SJCRH30 (cell line): ENCODE measurements at places on chromosomes 5 and 9.
A peak's percentile ranks its signal among the peaks of the same experiment; 100 is the strongest.

DNA sequence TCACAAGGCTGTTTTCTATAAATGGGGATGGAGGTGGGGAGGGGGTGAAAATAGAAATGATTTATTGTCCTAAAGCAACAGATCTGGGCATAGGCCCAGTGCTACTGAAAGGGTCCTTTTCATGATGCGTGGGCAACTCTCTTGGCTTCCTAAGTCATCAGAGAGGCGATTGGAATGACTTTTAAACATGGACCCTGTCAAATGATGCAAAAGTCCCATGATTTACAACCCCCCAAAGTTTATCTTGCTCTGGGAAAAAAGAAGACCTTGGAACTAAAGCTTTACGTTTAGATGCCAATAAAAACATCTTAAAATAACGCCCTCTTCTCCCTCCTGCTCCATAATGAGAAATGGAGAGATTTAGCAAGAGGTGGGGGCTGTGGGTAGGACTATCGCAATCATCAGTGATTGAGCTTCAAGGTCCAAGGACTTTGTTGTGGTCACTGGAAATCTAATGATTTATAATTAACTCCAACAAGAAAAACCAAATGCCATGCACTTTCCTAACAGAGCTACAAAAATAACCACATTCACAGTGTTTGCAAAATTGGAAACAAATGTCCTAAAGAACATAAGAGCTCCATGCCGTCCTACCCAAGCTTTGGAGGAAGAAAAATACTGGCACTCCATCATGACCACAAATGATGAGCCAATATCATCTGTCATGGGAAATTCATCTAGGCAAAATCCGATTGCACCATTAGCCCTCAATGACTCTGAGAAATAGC is 167.5 kb upstream of the CLINT1 start:
- no peak overlapping the region for H3K4me3 ChIP-seq
- H3K27ac ChIP-seq, result no peak overlapping the region
- DNase-seq, result no peak
- no peaks in the 10 kb centered on the region for H3K36me3 ChIP-seq

DNA sequence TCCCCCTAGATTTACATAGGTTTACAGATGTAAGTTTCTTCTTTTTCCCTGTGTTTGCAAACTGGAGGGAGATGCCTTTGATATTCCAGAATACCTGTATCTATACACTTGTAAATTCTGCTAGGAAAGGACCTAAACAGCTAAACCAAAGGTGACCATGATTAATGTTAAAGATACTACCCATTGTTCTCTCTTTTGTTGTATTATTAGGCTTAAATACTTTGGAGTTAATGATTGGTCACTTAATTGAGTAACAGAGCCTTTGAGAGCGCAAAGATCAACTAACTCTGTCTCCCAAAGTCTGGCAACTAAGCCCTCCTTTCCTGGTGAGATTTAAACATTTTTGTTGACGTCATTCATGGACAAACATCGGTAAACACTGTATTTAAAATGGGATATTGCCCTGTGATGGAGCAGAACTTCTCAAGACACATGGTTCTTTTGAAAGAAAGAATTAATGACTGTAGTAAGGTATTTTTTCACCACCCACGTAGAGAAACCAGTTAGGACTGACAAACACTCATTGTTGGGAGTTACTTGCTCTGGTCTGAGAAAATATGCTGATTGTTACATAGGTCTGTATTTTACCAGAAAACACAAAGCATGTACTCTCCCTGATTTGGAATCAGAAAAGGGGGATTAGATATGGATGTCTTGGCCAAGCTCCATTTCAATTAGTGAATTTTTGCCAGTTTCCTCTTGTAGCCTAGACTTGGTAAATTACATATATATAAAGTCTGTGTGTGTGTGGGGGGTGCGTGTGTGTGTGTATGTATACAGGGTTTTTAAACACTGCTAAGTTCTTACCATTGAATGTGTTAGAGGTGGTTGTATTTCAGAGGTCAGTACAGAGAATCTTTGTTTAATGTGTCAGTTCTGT is 4.6 kb downstream of the VCAN start:
- H3K4me1 ChIP-seq, result peaks cover 11% of the 10 kb centered on the region
- peak overlapping the region; percentile 88 for H3K27ac ChIP-seq
- DNase-seq, result peak; percentile 75
- H3K36me3 ChIP-seq, result peaks cover 8% of the 10 kb centered on the region
- H3K27me3 ChIP-seq, result no peaks in the 10 kb centered on the region

DNA sequence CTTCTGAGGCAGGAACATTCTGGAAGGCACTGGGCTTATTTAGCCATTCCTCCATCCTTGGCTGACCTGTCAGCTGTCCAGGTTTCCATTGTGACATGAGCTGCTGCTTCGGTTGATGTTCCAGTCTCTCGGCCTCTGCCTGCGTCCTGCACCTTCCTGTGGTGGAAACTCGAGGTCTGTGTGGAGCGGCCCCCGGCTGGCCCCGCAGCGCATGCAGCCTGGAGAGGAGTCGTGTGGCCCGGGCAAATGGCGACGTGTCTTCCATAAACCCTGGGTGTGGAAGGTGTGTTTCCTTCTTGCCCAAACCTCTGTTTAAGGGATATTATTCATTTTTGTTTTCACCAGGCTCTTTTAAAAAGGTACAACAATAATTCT is 36.5 kb upstream of the SLC9A3 start:
- no peak for DNase-seq
- no peaks in the 10 kb centered on the region for H3K4me1 ChIP-seq
- no peaks in the 10 kb centered on the region for H3K27me3 ChIP-seq
- no peak overlapping the region for H3K27ac ChIP-seq
- no peak overlapping the region for H3K4me3 ChIP-seq

DNA sequence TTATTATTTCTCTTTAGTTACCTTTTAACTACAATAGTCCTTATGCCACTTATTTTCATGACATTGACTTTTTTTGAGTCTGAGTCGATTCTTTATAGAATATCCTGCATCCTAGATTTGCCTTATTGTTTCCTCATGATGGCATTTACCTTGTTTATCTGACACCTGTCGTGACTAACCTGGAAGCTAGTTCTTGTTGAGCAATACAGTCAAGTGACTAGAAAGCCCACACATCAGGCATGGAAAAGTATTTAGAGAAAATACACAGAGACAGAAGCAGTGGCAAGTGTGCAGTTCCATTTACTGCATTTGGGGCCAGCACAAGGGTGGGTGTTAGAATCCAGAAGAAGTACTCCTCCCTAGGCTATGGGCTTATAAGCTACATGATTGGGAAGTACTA is 97.8 kb downstream of the ERMP1 start:
- H3K27ac ChIP-seq, result no peak overlapping the region
- DNase-seq, result no peak
- no peaks in the 10 kb centered on the region for H3K27me3 ChIP-seq
- H3K4me1 ChIP-seq, result no peaks in the 10 kb centered on the region

GRCh38 chr9:126515873-126516505 is 97.7 kb upstream of the LMX1B start:
- H3K36me3 ChIP-seq, result no peaks in the 10 kb centered on the region
- H3K4me3 ChIP-seq, result no peak overlapping the region
- no peak for DNase-seq
- H3K27ac ChIP-seq, result no peak overlapping the region

- H3K36me3 ChIP-seq, result no peaks in the 10 kb centered on the region
- no peak for DNase-seq
- no peak overlapping the region for H3K27ac ChIP-seq
- no peaks in the 10 kb centered on the region for H3K4me1 ChIP-seq
Measured at GRCh38 chr5:176743136-176743861, 67.1 kb upstream of the UNC5A start.

GRCh38 chr9:86040861-86041155 is 58.5 kb downstream of the GOLM1 start:
- no peaks in the 10 kb centered on the region for H3K27me3 ChIP-seq
- peaks cover 41% of the 10 kb centered on the region for H3K36me3 ChIP-seq
- no peak overlapping the region for H3K4me3 ChIP-seq
- peaks cover under 1% of the 10 kb centered on the region; the same call in 1 of the 2 replicates for H3K4me1 ChIP-seq
- no peak for DNase-seq
- H3K27ac ChIP-seq, result no peak overlapping the region

DNA sequence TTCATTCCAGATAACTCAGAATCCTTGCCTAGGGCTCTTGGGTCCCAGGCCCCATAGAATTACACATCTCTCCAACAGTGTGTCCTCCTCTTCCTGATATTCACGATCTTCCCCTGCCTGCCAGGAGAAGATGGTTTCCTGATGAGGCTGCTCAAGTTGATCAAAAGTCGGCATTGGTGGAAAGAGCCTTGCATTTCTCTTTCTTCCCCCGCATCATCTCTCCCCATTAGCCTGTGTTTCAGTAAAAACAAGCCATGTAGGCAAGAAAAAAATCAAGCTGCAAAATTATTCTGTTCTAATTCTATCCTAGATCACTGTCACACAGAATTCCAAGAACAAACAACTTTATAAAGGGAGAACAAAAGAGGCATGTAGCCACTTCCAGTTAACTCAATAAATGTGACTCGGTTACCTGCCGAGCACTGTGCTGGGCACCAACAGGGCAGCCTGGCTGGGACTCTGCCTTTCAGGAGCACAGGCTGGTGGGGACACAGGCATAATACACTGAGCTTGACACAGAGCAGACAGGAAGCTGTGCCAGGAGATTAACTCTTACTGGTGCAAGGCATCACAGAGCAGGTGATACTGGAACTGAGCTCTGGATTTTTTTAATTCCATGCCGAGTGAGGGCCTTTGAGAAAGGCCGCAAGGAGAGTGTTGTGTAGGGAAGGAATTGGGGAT is 25.6 kb downstream of the TMOD1 start:
- no peaks in the 10 kb centered on the region for H3K27me3 ChIP-seq
- H3K27ac ChIP-seq, result no peak overlapping the region
- H3K36me3 ChIP-seq, result no peaks in the 10 kb centered on the region
- DNase-seq, result no peak

DNA sequence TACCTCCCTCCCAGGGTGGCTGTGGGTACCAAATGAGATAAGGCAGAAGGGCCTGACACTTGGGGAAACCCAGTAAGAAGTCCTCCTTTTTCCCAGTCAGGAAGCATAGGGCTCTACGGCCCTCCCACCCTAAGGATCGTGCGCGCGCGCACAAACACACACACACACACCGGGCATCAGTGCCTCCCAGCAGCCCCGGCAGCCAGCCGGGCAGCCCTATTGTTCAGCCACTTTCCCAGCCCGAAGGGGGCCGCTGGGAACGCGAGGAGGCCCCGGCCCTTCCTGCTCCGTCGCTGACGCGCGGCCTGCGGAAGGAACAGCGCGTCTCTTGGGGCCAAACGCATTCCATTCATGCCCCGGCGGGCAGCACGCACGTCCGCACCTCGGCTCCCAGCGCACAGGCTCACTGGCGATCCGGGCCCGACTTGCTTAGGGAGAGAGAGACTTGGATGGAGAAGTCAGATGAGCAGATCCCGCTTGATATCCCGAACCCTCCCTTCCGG is 22.6 kb downstream of the DUSP1 start:
- no peak for DNase-seq
- 0 out of 2 replicates have a peak, but pooled peaks cover 3% of the 10 kb centered on the region for H3K27me3 ChIP-seq
- peaks cover 4% of the 10 kb centered on the region; the same call in 1 of the 2 replicates for H3K4me1 ChIP-seq
- H3K4me3 ChIP-seq, result no peak overlapping the region

GRCh38 chr9:69546265-69546664 is 125.9 kb downstream of the APBA1 start:
- peak; percentile 85 for DNase-seq
- H3K4me3 ChIP-seq, result no peak overlapping the region
- H3K4me1 ChIP-seq, result peaks cover 25% of the 10 kb centered on the region
- no peak overlapping the region for H3K27ac ChIP-seq
- no peaks in the 10 kb centered on the region for H3K36me3 ChIP-seq

DNA sequence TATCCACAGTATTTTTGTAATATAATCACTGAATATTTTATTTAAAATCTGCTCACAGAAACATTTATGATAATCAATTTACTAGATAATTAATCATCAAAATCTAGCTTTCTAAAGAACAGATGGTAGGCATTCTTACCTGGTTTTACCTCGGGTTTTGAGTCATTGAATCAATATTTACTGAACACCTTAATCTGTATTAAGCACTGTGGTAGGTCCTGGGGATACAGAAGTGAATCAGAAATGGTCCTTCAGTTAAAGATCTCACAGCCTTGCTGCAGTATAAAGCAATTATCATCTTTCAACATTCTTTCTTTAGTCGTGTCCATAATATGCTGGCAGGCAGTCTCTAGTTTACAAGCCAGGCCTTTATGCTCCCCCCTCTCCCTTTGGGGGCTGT is 2.0 kb upstream of the MEIKIN start:
- no peaks in the 10 kb centered on the region for H3K4me1 ChIP-seq
- no peaks in the 10 kb centered on the region for H3K36me3 ChIP-seq
- no peak for DNase-seq
- H3K4me3 ChIP-seq, result no peak overlapping the region

DNA sequence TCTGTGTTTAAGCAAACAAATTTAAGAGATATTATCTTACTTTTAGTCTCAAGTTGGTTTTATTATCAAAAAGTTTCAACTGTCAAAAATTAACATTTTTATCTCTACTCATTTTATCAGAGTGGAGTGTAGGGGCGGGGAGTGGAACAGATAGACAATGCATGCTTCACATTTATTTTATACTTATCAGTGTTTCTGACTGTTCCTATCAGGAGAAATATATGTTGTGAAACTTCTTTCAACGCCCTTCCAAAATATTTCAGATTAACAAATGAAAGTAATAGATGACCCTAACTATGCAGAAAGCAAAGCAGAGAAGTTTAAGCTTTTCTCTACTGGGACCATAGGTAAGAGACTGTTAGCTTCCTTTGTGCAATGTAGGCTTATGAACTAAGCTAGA is 44.9 kb upstream of the MAST4 start:
- H3K27me3 ChIP-seq, result no peaks in the 10 kb centered on the region
- DNase-seq, result no peak
- no peaks in the 10 kb centered on the region for H3K4me1 ChIP-seq
- no peak overlapping the region for H3K27ac ChIP-seq

- no peak overlapping the region for H3K4me3 ChIP-seq
- no peaks in the 10 kb centered on the region for H3K36me3 ChIP-seq
- no peak overlapping the region for H3K27ac ChIP-seq
- no peaks in the 10 kb centered on the region for H3K27me3 ChIP-seq
Measured at GRCh38 chr5:135602882-135603721, 24.3 kb upstream of the CXCL14 start.
